ENCODE measurements at places on chromosomes 7 and 10.

DNA sequence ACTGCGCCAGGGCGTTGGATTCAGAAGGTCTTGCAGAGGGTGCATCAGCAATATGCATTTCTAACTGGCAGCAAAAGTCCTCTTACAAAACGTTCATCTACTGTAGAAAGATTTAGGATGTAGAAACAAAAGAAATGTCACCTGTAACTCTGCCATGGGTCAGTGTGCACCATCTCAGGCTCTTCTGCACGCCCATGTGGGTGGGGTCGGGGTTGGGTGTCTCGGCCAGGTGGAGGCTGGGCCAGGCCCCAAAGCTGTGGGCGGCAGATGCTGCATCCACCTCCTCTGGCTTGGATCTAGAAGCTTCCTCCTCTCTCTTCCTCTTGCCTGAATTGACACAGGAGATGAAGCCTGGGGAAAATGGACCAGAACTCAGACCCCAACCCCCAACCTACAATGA lies 111.3 kb upstream of the PPP2R2D start:
- no peak for DNase-seq

DNA sequence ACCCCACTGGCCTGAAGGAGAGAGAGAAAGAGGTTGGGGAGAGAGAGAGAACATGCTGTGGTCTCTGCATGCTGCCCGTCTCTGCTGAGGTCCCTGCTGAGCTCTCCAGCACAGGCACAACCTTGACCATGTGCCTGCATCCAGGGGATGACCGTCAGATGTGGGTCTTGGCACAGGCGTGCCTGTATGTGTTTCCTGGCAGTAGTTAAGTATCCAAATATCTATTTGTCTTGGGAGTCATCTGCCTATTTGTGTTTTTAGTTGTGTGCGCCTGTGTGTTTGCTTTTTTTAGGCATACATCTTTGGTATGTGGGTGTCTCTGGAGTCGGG lies 1.9 kb upstream of the UNC5B start:
- DNase-seq = no peak

GRCh38 chr7:135180122-135180521 lies 9.6 kb upstream of the CYREN start:
- no peak for DNase-seq

- DNase-seq = no peak
Observed at GRCh38 chr7:157388301-157388700, 51.5 kb downstream of the DNAJB6 start.

- DNase-seq = peak; percentile 92
Observed at GRCh38 chr7:73851410-73852338, 9.3 kb upstream of the TMEM270 start.

DNA sequence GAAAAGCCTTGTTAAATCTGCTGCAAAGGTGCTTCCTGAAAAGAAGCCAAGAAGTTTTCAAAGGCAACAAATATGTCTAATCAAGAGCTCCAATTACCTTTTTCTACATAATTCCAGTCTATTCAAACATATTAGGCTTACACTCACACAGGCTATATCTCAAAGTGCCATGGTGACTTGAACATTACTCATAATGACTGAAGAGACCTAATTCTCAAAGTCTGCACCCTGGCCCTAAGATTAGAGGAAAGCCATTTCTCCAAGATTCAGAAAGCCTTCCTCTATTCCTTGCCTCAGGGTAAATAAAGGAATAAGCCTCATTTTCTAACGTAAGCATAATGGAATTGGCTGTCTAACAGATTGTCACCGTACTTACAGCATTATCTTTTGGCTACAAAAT lies 78.3 kb upstream of the THSD7A start:
- no peak for DNase-seq

GRCh38 chr10:9427209-9427608 lies 1372.7 kb downstream of the GATA3 start:
- no peak for DNase-seq

GRCh38 chr10:100930368-100930767 lies 17.6 kb downstream of the SLF2 start:
- no peak for DNase-seq

GRCh38 chr10:2791774-2792443 lies 275.4 kb upstream of the PFKP start:
- DNase-seq = no peak

- no peak for DNase-seq
Observed at GRCh38 chr10:13969792-13970140, 361.0 kb downstream of the FRMD4A start.

GRCh38 chr10:117370205-117370604 lies 5.0 kb downstream of the PDZD8 start:
- DNase-seq = no peak

- no peak for DNase-seq
Observed at GRCh38 chr7:42750172-42750571, 161.7 kb downstream of the C7orf25 start.

DNA sequence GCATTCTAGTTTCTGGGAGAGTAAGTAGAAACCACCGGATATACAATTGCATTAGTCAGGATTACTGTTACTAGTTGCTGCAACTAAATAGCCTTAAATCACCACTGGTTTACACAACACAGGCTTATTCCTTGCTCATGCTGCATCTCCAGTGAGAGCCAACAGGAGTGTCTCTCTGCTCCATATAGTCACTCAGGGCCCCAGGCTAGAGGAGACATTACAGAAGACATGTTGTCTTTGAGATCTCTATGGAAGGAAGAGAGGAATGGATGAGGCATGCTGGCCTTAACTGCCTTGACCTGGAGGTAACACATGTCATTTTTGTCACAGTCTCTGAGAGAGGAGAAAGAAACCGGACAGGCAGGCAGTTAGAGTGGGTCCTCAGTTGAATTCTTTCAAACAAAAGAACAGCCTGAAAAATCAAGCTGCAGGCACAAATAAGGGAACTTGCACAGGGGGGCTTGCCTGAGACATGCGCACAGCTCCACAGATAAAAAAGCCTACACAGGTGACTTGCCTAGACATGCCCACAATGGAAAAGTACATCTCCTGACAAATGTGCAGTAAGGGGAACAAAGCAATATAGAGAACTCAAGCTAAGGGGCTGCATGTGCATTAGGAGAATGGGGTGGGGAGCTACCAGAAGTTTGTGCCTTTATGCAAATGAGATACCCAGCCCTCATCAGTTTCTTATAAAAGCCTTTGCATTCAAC lies 348.0 kb downstream of the TYW1 start:
- no peak for DNase-seq

- no peak for DNase-seq
Observed at GRCh38 chr7:919114-919442, 35.4 kb downstream of the ADAP1 start.

DNA sequence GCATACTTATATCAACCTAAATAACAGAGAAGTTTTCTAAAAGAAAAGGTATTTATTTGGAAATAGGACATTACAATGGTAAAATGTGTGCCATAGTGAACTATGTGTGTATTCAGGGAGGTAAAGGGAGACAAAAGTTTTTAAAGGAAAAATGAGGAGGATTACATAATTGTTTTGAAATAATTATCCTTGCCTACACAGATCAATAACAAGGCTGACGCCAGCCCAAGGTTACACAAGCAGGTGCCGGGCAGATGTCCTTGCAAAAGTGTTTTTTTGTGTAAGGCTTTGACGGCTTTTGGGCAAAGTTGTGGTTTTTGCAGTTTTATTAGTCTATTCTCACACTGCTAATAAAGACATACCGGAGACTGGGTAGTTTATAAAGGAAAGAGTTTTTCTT lies 22.7 kb upstream of the SLC35B4 start:
- no peak for DNase-seq

Measured in HCT116 (cell line).